ENCODE measurements at places on chromosomes 1 and 21.

GRCh38 chr1:100517515-100517914, 20.4 kb upstream of the GPR88 start:
- H3K4me1 ChIP-seq, result peaks cover 7% of the 10 kb centered on the region
- no peak overlapping the region for H3K27ac ChIP-seq
- H3K27me3 ChIP-seq, result no peaks in the 10 kb centered on the region
- no peaks in the 10 kb centered on the region for H3K36me3 ChIP-seq
- H3K4me3 ChIP-seq, result no peak overlapping the region

GRCh38 chr1:93186667-93187066, 6.1 kb downstream of the CCDC18 start:
- H3K27me3 ChIP-seq, result no peaks in the 10 kb centered on the region
- H3K36me3 ChIP-seq, result peaks cover 2% of the 10 kb centered on the region
- H3K27ac ChIP-seq, result no peak overlapping the region
- DNase-seq, result no peak
- peaks cover 2% of the 10 kb centered on the region for H3K4me1 ChIP-seq

GRCh38 chr1:6521536-6521935, 30.1 kb upstream of the PLEKHG5 start:
- no peaks in the 10 kb centered on the region for H3K27me3 ChIP-seq
- peaks cover 47% of the 10 kb centered on the region for H3K4me1 ChIP-seq
- no peak for DNase-seq
- peak overlapping the region; percentile 88 for H3K27ac ChIP-seq
- no peak overlapping the region for H3K4me3 ChIP-seq

DNA sequence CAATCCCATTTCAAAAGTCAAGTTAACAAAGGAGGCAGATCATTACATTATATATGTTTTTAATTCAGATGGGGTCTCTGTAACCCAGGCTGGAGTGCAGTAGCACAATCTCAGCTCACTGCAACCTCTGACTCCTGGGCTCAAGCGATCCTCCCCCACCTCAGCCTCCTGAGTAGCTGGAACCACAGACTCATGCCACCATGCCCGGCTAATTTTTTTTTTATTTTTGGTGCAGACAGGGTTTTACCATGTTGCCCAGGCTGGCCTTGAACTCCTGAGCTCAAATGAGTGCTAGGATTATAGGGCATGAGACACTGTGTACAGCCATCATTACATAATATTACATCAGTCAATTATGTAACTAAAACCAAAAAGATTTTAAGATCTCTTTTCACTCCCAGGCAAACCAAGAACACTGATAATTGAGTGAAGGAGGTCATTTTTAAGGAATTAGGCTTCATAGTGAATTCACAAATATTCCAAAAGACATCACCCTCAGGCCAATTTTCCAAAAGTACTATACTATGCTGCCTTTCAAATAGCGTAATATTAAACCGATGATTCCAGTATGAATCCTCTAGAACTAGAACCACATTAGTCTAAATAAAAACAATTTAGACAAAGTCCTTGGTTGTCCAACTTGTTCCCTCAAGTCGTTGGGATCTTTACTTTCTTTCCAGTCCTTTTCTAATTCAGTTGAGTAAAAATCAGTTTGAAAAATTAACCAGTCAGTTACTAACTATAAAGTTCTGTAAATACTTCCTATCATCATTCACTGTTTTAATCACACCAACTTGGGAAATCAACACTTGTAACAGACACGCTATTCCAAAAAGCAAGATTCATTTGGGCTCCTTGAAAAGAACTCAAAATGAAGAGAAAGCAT, 16.1 kb downstream of the TOMM20 start:
- no peak overlapping the region for H3K4me3 ChIP-seq
- H3K36me3 ChIP-seq, result peaks cover 49% of the 10 kb centered on the region
- peak overlapping the region; percentile 42 for H3K27ac ChIP-seq
- H3K27me3 ChIP-seq, result no peaks in the 10 kb centered on the region

GRCh38 chr1:36920801-36921405, 113.4 kb downstream of the GRIK3 start:
- DNase-seq, result peak; percentile 70
- H3K27me3 ChIP-seq, result no peaks in the 10 kb centered on the region
- H3K36me3 ChIP-seq, result no peaks in the 10 kb centered on the region
- no peak overlapping the region for H3K27ac ChIP-seq
- no peak overlapping the region for H3K4me3 ChIP-seq

DNA sequence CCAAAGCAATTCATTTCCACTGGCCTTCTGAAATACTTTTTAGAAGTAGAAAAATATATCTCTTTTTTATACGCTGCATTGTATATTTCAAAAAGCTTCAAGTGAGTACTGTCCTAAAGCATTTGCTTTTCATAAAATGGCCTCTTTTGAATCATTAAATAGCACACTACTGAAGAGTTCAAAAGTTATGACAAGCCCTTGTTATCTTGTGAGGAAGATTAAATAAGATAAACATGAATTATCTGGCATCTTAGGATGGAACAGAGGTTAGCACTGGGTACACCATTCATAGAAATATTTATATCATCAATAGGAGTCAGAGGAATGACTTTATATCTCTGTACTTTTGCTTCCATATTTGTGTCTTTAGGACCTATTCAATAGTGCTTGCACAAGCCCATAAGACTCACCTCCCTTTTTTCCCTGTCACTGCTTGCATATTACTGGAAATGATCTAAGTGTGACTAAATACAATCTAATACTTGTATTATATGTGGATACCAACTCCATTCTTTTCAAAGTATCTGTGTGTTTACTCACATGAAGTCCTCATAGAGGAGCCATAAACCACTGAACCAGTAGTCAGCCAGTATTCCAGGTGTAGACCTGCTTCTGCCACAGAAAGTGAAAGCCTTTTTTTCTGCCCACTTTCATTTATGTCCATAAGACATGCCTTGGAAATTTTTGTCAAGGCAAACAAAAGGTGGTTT, 274.2 kb upstream of the C1orf105 start:
- H3K27ac ChIP-seq, result peak overlapping the region; percentile 99
- H3K4me3 ChIP-seq, result peak overlapping the region; percentile 97
- DNase-seq, result no peak
- peaks cover 27% of the 10 kb centered on the region for H3K4me1 ChIP-seq

All from osteocyte (in vitro differentiated cells).